Fibroblast of skin of left biceps (primary cell): ENCODE measurements at places on chromosomes 3 and 15.

- DNase-seq = no peak
Observed at GRCh38 chr3:113954091-113954685, 6.4 kb downstream of the ZDHHC23 start.

DNA sequence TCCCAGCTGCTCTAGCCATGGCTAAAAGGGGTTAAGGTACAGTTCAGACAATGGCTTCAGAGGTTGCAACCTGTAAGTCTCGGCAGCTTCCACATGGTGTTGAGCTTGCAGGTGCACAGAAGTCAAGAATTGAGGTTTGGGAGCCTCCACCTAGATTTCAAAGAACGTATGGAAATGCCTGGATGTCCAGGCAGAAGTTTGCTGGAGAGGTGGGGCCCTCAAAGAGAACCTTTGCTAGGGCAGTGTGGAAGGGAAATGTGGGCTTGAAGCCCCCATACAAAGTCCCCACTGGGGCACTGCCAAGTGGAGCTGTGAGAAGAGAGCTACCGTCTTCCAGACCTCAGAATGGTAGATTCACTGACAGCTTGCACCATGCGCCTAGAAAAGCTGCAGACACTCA, 73.7 kb downstream of the STT3B start:
- no peak for DNase-seq

- no peak for DNase-seq
Observed at GRCh38 chr15:90598031-90598577, 68.4 kb downstream of the CRTC3 start.

DNA sequence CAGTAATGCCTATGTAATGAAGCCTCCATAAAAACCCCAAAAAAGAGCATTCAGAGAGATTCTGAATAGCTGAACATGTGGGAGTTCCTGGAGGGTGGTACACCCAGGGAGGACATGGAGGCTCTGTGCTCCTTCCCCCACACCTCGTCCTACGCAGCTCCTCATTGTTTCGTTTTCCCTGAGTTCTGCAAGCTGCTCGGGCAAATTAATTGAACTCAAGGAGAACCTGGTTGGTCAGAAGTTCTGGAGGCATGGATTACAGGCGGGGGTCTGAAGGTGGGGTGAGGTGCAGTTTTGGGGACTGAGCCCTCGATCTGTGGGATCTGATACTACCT, 142.2 kb downstream of the MYO9A start:
- no peak for DNase-seq

DNA sequence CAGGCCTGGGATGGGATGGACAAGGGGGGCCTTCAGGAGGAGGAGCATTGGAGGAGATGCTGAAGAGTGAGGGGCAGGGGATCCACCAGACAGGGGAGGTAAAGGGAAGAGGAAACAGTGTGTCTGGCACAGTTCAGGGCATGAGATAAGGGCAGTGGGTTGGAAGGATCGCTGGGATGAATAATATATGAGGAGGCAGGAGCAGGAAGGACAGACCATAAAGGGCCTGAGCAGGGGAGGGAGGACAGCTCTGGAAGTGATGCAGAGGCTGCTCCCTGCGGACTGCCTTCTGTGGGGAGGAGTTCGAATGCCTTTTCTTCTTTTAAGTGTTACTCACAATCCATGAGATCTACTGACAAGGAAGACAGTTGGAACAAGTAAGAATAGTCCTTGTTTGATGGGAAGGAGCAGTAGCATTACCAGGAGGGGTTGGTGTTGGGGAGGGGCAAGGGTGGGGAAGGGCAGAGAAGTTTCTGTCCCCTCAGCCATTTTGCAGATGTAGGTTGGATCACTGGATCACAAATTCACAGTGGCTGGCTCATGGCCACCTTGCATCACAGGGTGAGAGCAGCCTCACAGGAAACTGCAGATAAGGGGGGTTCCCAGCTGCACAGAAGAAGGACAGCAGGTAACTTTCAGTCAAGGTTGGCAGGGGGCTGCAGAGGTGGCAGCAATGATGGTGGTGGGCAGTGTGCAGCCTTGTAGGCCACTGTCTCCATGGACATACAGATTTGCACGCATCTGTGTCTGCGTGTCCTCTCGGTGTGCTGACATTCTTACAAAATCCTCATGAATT, 91.9 kb upstream of the SNRPN start:
- no peak for DNase-seq

DNA sequence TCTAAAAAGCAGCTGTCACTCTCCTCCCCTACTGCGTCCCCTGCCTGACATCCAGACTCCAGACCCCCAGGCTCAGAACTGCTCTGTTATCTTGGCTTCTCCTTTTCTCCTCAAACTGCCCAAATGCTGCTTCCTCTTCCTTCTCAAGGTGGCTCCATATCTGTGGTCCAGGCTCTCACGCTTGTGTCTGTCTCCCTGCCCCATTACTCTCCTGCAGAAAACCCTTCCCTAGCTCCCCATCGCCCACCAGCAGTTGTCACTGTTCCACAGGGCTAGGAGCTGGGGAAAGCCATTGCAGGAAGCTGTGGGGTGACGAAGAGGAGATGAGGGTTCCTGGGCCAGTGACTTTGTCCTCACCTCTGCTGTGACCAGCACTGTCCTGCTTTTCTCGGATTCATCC, 30.7 kb upstream of the CGNL1 start:
- no peak for DNase-seq

DNA sequence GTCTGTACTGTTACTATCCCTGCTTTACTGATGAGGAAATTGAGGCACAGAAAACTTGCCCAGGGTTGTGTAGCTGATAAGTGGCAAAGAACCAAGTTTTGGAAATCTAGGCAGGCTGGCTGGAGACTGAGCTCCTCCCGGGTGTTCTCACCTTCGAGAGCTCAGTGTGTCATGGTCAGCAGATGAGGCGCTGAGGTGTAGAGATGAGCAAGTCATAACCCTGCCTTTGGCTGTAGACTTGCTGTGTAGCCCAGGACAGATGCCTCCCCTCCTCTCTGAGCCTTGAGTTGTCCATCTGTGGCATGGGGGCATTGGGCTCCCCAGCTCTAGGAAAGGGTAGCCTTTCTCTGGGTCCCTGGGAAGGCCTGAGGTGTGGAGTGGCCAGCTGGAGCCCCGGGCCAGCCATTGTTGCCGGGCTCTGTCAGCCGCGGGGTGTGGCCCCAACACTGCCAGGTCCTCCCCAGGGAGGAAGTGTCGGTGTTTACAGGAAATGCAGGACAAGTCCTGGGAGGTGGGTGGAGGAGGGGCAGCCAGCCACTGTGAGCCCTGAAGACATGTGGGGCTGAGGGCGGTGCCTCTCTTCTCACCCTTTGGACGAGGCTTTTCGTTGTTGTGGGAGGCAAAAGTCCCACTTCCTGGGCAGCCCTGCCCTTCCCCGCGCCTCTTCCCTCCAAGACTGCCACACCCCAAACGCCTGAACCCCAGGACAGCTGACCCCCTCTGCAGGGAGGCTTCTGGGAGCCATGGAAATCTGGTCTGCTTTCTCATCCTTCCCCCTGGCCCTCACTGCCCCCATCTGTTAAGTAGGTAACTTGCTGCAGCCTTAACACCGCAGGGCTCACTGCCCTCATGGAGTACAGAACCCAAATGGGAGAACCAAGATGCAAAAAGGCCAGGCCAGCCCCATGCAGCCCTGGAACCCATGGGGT, 29.1 kb downstream of the FGD5 start:
- no peak for DNase-seq

- DNase-seq = peak; percentile 21
Observed at GRCh38 chr3:134652409-134652831, 1.6 kb upstream of the KY start.

- no peak for DNase-seq
Observed at GRCh38 chr3:17261627-17262369, 377.0 kb downstream of the PLCL2 start.

DNA sequence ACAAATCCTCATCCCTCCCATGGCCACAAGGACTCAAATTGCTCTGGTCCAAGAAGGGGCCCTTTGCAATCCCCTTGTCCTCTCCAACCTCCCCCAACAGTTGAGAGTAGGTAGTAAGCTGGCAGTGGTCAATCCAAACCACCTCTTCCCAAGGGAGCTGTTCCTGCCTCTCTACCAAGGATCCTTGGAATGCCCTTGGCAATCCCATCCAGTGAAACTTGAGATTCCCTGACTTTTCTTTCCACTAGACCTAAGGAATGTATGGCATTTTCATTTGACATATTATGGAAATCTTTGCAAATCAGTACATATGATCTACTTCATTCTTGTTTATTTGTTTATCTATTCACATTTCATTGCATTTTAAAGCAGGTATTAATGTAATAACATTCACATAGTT, 4.8 kb upstream of the RBP2 start:
- DNase-seq = no peak

GRCh38 chr3:118436697-118437262, 597.9 kb downstream of the IGSF11 start:
- DNase-seq = no peak

DNA sequence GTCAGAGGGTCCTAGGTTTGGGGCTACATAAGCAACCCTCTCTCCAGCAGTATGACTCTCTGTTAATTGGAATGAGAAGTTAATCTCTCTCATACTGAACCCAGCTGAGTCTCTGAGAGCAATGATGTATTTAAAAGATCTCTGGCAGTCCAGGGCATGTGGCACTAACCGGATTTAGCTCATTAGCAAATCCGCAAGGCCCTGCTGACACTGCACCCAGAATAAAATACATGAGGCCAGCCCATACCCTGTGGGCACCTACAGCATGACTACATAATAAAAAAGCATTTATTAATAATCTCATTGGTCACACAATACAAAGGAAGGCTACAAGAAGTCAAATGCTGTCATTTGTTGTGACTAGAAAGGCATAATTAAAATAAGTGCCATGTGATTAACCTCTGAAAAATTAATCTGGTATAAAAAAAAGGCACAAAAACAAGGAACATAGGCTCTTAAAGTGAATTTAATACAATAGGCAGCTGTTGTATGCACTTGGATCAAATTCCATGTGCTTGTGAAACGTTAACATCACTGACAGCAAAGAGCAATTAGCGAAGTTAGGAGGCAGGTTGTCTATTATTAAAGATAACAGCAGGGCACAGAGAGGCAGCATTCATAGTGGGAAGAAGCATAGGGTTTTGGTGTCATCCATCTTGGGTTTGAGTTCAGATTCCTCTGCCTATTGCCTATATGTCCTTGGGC, 381.2 kb downstream of the WDR72 start:
- no peak for DNase-seq

GRCh38 chr3:178436773-178437172, 99.5 kb upstream of the KCNMB2 start:
- DNase-seq = peak; percentile 36

GRCh38 chr3:188207941-188208515, 54.1 kb downstream of the LPP start:
- peak; percentile 35 for DNase-seq

- DNase-seq = no peak
Observed at GRCh38 chr3:193248848-193249468, 7.9 kb downstream of the PLAAT1 start.

DNA sequence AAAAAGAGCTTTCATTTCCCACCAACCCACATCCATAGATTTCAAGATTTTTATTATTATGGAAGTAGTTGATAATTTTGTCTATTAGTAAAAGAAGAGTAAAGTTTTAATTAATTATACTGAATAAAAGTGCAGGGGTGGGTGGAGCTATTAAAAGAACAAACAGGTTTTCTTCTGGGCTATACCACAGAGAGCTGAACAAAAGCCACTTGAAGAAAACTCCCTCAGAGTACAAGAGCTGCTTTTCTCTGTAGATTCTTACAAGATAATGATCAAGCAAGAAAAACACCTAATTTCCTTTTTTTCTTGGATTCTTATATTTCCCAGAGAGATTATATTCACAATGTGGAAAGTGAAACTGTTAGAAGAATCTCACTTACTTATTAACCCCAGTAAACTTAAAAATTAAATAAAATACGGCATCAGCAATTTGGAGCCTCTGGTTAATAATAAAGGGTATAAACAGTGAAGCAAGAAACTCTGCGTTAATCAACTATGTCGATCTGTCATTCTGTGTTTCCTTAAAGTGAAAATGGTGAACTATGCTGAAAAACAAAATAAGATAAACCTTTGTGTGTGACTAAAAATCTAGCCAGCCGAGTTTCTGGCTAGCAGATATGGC, 84.9 kb downstream of the THBS1 start:
- no peak for DNase-seq

DNA sequence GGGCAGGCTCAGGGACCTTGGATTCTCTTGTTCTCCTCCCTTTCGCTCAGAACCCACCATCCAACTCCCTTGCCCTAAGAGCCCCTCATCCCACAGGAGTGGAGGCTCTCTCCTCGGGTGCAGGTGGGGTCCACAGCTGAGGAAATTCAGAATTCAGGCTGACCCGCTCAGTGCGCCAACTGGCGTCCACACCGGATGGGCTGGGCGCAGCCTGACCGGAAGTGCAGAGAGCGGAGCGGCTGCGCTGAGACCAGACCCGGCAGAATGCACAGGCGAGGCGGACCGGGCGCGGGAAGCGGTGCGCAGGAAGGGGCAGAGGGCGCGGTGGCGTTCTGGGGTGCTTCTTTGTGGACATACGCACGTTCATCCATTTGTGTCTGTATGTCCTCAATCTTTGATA, 210.4 kb upstream of the NDN start:
- no peak for DNase-seq

- no peak for DNase-seq
Observed at GRCh38 chr3:131072845-131073244, 46.2 kb downstream of the NEK11 start.

DNA sequence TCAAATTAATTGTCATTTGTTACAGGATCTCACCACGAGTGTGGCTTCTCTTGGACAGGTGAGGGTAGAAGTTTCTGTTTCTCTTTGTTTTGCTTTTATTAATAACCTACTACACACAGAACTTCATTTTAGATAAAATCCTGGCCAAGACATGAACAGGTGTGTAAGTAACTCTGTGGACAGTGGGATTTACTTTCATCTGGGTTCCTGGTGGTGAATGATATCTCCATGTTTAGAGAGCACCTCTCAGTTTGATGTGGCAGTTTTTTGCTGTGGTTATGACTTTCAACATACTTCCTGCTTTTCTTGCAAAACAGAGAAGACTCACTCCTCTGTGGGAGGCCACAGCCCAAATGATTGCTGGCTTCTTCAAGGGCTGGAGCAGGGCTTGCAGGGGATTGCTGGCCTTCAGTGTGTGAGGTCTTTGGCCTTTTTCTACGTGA, 71.1 kb upstream of the XCR1 start:
- DNase-seq = no peak

- DNase-seq = peak; percentile 52
Observed at GRCh38 chr3:116263842-116264545, 181.3 kb downstream of the LSAMP start.

DNA sequence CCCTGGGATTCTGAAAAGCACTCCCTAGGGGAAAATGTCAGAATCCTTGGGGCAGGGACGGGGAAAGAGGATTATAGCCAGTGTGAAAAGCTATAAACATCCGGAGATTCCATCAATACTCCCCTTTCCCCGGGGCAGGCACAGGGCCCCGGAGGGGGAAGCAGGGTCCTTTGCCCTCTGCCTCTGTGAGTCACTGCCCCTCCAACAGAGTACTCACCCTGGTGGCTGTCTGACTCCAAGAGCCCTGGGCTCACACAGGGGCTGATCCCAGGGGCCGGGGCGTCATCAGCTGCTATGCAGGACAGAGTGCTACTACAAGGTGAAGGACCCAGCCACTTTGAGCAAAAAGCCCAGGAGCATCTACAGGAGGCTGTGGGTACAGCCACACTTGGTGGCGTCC, 133.0 kb upstream of the PRR20G start:
- DNase-seq = no peak
